ENCODE measurements at places on chromosomes 7 and 10.

- DNase-seq, result no peak
Observed at GRCh38 chr7:44048031-44048795, 3.7 kb downstream of the DBNL start.

DNA sequence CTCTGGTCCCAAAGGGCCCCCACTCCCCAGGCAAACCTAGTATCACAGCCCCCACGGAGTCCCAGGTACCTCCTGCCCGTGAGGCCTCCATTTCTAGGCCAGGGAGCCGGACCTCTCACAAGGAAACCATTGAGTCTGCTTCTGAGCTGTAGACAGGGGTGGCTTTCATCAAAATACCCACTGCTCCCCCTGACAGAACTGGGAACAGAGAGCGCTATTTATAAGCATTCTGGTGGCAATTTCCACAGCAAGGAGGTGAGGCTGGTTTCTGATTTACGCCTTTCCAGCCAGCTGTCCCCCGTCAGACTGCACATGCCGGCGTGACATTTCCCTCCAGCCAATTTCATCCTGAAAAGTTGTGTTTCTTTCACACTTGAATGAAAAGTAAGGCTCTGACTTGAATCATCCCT is 407.5 kb upstream of the PRKCQ start:
- DNase-seq, result no peak

DNA sequence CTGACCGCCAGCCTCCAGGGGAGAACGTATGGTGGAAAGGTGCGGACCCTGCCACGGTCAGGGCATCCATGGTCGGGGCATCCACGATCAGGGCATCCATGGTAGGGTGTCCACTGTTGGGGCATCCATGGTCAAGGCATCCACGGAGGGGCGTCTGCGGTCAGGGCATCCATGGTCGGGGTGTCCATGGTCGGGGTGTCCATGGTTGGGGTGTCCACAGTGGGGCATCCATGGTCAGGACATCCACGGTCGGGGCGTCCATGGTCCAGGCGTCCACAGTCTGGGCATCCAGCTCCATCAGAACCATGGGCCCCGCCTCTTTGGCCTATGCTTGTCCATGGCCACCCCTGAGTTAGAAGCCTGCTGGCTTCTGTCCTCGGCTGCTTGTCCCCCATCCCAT is 148.1 kb downstream of the ADARB2 start:
- DNase-seq, result no peak

GRCh38 chr10:58334817-58335305 is at the start of gene UBE2D1:
TSS of gene UBE2D1 (plus strand) at chr10:58335006. CDS start at chr10:58335202, 196 bp downstream.
- peak; percentile 81 for DNase-seq

DNA sequence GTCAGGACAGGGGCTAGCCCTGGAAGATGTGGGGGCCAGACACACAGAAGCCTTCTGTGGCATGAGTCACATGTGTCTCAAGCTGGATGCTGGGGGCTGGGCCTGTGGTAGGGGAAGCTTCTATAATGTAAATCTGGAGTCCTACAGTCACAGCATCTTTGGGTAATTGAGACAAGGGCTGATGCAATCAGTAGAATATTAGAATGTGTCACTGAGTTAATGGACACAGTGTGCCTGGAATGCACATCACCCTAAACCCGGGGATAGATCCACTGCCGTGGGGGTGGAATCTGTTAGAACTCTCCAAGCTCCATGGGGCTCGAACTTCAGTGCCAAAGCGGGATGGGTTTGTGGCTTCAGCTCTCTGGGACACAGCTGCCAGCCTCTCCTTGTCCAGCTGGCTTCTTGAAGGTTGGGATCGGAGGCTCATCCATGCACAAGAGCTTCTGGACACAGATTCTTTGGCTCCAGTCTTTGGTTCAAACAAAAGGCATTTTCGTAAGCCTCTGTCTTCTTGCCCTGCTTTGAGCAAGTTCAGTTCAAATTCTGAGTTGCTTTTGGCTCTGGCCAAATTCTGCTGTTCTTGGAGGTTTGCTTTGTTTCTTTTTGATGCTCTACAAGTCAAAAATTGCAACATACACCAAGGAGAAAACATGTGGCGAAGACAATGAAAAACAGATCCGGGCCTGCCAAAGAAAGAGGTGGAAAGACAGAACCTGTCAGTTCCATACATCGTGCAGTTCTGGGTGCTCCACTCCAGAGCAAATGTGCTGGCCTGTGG is 194.8 kb upstream of the ZNF32 start:
- DNase-seq, result no peak

DNA sequence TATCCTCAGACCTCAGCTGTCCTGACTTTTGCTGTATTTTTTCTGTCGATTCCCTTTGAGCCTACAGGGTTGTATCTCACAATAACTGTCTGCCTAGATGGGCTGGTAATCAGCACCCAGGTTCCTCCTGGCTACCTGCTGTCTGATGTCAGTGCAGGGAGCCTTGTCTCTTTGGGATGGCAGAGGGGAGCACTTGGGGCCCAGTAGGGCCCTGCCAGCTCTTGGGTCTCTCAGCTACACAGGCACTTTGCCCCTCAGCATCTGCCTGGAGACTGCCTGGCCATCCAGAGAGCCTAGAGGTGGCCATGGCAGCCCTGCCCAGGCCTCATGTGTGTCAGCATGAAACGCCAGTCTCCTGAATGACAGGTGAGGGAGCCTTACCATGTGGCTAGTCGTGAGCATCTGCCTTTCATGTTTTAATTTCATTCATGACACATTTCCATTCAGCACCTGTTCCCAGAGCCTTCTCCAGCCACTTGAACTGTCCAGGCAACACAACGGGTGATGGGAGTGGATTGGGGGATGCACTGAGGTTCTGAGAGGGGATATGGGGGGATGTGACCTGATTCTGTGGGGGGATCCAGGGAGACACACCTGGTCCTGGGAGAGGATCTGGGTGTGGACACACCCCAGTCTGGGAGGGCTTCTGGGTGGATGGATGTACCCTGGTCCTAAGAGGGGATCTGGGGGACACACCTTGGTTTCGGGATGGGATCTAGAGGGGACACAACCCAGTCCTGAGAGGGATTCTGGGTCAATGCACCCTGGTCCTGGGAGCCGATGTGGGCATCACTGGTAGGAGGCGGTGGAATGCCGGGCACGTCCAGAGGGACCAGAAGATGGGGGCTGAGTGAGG is 21.9 kb downstream of the ADCY1 start:
- DNase-seq, result no peak

DNA sequence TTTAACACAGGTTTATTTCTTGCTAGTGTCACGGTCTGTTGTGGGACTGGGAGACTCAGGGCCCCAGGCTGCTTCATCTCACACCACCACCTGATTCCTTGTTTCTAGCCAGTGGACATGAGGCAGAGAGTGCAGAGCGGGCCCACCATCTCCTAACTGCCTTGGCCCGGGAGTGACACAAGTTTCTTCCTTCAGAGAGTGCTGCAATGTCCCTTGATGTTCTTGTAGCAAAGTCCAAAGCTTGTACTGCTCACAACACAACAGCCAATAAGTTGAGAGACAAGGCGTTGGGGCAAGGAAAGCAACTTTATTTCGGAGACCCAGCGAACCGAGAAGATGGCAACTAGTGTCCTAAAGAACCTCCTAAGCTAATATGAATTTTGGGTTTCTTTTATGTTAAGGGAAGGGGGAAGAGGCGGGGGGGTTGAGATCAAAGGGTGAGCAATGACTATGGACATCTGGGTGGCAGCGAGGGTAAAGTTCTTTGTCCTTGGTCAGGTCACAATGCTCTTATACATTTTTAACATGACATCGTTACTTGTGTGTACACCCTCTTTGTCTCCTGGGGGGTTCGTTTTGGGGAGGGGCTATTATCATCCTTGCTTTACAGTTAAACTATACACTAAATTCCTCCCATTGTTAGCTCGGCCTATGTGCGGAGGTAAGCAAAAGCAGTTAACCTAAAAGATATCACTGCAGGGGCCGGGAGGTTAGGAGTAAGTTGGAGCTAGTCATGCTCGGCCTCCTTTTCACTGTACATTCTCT is 31.6 kb downstream of the SH2D4B start:
- DNase-seq, result no peak

- no peak for DNase-seq
Observed at GRCh38 chr7:78018641-78019446, 220.3 kb downstream of the PHTF2 start.

- DNase-seq, result no peak
Observed at GRCh38 chr7:7517754-7518153, 17.9 kb downstream of the COL28A1 start.

DNA sequence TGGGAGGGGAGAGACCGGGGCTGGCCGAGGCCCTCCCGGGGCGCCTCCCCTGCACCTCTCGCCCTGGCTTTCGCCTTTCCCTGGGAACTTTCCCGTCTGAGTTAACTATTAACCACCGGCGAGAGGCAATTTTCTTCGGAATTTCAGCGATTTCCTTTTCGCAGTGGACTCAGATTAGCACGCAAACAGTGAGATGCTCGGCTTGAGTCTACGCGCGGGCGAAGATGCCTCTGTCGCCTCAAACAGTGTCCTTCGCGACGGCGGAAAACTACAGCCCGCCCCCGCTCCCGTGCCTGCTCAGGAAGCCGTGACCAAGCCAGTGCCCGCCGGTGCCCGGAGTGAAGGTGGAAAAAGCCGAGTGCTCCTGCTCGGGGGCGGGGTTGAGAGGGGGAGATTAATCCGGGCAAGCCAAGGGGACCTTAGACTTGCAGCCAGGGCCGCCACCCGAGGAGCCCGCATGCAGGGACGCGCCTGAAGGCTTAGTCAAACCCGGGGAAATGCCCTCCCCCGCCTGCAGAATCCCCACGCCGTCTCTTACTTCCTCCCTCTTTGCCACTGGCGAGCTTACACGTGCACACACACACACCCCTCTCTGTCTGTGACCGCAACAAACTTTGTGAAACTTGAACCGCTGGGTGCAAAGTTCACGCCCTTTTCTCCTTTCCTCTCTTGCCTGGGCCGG is 14.5 kb upstream of the PAX2 start:
- peak; percentile 15 for DNase-seq

DNA sequence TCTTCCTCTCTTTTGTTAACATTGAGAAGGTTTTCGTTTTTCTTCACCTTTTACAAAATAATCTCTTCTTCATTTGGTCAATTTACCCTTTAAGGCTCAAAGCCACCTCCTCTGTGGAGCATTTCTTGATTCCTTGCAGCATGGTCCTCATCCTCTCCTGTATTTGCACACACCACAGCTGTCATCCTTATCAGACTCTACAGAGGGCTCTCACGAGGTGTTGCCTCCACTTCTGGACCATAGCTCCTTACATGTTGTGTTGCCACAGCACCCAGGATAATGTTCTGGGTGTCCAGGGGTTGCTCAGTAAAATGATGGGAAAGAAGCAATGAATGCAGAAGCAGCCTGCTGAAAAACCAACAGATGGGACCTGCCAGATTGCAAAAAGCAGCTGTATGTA is 192.8 kb downstream of the SH2D4B start:
- no peak for DNase-seq

GRCh38 chr7:2510130-2510776 is 9.3 kb upstream of the LFNG start:
- no peak for DNase-seq

- DNase-seq, result no peak
Observed at GRCh38 chr10:28561531-28561930, 28.6 kb downstream of the WAC start.

DNA sequence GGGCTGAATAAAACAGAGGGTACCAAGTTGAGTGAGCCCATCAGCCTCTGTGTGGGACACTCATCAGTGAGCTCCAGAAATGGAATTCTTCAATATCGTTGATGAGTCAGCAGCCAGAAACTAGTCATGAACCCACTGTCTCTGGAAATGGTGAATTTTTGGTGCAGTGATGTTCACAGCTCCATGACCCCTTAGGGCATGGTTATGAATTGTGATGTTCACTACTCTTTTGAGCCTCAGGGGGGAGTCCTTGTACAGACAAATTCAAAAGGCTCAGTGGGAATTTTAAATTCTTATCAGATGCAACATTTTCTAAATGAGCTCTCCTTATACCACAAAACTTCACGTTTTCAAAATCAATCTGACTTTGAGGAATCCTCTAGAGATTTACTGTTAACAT is 335.7 kb downstream of the PHTF2 start:
- no peak for DNase-seq

DNA sequence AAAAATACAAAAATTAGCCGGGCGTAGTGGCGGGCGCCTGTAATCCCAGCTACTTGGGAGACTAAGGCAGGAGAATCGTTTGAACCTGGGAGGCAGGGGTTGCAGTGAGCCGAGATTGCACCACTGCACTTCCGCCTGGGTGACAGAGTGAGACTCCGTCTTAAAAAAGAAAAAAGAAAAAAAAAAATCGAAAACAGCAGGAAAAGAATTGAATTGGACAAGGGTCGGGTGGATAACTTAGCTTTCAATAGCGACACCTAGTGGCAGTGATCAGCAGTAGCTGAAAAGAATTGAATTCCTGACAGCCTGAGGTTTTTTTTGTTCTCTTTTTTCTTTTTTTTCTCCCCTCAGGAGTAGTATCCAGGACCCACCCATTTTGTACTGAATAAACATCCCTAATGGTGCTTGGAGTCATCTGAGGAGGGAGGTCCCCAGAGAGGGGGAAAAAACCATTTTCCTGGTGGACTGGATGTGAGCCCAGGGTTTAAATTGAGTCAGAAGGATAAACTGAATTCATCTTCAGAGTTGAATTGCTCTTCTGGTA is 55.1 kb downstream of the CYCS start:
- peak; percentile 39 for DNase-seq

GRCh38 chr10:119337796-119338432 is 130.5 kb downstream of the GRK5 start:
- no peak for DNase-seq

DNA sequence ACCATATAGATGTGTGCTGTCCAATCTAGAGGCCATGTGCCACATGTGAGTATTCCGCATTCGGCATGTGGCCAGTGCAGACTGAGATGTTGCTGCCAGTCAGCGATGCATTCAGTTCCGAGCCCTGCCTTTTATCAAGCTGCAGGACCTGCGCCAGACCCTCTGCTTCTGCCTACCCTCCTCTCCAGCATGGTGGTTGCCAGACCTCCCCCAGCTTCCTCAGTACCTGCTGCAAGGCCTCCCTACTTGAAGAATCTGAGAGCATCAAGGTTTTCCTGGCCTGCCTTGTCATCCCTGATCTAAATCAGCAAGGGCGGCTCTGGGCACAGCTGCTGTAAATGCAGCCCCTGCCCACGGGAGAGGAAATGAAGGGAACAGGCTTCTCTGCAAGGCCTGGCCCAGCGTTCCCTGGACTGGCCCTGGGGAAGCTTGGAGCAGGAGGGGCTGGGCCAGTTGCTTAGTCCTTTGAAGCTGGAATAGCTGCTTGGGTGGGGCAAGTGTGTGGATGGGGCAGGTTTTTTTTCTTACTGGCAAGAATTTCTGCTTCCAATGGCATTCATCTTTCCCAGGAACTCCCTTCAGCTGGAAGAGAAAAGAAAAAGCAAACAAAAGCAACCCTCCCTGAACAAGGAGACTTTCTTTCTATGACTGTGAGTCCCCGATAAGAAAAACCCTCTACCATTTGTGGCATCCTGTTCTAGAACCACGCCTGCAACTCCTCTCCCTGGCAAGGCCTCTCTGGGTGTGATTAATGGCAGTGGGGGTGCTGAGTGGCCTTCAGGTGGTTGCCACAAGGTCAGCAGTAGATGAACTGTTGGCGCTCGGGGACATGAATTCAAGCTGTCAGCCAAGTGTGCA is 93.0 kb downstream of the NHLRC2 start:
- no peak for DNase-seq

DNA sequence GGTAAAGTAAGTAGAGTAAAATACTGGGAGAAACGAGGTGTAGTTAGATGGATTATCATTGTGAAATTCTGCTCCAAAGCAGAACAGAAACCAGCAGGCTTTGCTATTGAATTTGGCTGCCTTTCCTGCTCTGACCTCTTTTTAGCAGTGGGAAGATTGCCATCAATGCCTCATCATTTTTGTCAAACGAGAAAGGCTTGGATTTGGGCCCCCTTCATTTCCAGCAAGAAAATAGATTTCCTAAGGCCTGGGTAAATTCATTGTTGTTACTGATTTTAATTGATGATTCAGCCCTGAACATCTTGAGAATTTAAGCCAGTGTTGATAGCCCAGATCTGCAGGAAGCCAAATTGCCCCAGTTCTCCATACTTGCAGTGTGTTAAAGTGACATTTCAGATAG is 35.2 kb upstream of the ASAH2 start:
- DNase-seq, result no peak
